ENCODE measurements at places on chromosomes 1 and 21.

DNA sequence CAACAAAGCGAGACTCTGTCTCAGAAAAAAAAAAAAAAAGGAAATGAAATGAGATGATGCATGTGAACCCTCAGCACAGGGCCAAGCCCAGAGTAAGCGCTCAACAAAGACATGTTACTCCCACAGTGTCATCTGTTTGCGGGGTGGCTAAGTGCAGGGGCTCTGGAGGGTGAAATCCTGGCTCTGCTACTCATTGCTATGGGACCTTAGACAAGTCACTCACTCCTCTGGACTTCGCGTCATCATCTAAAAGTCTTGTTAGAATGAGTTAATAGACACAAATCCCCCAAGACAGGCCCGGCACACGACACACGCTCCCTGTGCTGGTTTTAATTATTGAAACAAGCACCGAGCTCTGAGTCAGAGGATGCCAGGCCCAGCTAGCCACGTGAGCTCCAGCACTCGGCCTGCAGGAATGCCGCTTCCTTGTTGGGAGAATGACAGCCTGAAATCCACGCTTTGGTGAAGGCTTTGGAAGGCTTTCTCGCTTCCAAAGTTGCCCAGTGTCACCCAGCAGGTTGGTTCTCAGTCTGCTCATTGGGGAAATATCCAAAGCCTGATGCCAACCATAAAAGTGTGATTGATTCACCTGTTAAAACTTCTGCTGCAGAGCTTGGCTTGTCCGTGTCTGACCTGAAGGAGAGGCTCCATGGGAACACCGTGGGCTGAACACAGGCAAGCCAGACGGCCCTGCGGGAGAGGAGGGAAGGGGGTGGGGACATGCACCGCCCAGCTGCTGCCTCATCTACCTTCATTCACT lies 36.7 kb upstream of the TARDBP start:
- no peak for DNase-seq

DNA sequence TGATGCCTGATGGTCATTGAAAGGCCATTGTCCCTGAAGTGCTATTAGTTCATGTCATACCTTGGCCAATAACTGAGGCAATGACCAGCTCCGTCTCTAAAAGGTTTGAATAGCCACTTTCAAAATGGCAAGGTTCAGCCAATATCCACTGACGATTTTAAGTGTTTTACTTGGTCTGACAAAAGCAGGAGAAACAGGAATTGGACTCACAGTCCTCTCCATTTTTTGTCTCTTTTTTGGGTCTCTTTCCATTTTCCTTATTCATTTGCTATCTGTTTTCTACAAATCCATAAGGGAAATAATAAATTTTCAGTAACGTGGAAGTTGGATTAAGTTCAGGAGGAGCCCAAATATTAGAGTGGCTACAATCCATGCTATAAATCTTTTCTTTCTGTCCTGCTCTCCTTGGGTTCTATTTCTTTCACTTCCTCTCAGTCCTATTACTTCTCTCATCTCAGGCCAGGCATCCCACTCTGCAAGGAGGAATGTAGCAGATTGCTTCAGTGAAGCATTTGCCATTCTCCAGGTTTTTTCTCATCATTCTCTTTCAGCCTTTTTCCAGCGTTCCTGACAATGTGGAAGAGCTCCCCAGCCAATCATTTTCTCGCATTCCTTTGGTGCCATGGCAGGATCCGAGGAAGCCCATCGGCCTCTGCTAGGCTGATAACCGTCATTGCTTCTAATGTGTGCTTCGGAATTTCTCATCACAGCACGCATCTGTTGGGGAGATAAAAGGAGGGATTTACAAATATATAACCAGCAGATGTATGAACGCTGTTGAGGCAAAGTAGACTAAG lies 414.5 kb downstream of the ADGRL2 start:
- DNase-seq = no peak

GRCh38 chr1:54338464-54338863 lies 67.7 kb downstream of the SSBP3 start:
- no peak for DNase-seq

GRCh38 chr21:41786509-41786987 lies 19.7 kb upstream of the RIPK4 start:
- DNase-seq = no peak

DNA sequence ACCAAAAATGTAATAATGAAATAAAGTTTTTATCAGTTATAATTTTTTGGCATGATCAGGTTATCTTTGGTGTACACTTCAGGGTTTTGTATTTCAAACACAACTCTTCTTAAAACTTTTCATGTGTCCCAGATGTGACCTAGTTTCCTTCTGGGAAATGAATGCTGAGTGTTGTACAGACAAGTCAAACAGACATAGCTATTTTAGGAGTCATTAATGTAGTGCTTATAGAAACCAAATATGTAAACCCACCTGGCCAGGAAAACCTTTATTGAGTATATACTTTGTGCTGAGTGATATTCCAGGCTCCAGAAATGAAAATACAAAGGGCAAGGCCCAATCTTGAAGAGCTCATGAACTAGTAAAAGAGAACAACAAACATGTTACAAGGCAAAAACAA lies 25.9 kb upstream of the HOOK1 start:
- DNase-seq = no peak

DNA sequence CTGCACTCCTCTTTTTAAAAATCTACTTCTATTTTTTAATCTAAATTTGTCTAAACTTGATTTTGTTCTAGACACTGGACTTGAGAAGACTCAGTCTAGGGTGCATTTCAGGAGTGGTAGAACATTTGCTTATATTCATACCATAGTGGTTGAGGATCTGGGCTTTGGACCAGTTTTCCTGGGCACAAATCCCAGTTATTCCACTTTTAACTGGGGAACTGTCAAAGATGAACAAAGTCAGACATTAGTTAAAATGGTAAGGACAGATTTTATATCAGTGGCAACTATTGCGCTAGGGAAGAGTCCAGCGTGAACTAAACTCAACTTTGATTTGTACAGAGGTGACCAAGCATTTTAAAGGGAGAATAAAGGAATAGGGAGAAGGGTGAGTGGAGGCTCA lies 102.4 kb downstream of the FMN2 start:
- no peak for DNase-seq

GRCh38 chr1:245363461-245364200 lies 208.8 kb downstream of the KIF26B start:
- no peak for DNase-seq

- DNase-seq = no peak
These were observed 74.3 kb downstream of the SH3GLB1 start for GRCh38 chr1:86778569-86779239.

DNA sequence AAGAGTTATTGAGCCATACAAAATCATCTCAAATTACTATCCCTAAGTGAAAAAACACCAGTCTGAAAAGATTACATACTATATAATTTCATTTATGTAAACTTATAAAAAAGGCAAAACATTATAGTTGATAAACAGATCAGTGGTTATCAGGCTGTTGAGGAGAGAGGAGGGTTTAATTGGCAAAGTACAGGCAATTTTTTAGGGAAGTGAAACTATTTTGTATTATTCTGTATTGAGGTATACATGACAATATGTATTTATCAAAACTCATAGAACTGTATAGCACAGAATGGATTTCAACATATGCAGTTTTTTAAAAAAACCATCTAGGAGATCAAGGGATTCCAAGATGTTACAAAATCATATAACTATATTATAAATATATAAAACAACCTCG lies 403.7 kb downstream of the LTN1 start:
- DNase-seq = no peak

DNA sequence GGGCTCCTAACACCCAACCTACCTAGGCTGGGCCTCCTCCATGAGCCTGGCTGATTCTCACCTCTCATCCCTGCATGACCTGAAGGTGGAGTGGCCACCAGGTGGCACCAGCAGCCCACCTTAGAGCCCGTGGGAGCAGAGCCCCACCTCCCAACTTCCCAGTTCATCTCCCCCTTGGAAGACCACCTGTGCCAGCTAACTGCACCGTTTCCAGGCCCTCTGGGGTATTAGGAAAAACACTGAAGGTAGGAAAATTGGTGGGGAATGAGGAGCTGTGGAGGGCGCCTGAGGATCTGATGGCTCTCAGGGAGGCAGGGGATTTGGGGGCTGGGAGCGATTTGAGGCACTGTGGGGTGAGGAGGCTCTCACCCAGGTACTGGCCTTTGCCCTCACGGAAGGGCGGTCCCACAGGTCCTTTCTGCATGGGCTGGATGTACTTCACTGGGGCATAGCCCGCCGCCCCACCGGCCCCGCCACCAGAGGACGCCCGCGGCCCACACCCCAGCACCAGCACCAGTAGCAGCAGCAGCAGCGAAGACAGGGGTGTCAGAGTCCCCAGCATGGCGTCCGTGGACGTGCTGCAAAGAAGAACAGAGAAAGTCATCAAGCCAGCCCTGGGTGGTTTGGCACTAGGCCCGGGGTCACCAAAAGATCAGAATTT lies 11.1 kb downstream of the ADPRS start:
- DNase-seq = peak; percentile 58

DNA sequence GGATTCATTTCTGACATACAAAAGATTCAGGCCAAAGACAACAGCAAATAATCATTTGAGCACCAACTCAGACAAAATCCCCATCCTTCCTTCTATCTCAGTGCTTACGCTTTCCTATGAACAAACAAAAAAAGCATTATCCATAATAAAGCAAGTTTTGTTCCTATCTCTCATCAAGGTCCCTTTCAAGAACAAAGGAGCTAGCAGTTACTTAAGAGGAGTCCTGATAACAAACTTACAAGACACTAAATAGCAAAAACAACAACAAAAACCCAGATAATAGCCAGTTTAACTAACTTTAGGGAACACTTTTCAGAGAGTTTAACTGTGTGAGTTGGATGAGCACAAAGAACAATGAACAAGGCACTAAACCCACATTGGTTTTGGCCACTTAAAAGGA lies 10.5 kb downstream of the EVI5 start:
- DNase-seq = no peak

DNA sequence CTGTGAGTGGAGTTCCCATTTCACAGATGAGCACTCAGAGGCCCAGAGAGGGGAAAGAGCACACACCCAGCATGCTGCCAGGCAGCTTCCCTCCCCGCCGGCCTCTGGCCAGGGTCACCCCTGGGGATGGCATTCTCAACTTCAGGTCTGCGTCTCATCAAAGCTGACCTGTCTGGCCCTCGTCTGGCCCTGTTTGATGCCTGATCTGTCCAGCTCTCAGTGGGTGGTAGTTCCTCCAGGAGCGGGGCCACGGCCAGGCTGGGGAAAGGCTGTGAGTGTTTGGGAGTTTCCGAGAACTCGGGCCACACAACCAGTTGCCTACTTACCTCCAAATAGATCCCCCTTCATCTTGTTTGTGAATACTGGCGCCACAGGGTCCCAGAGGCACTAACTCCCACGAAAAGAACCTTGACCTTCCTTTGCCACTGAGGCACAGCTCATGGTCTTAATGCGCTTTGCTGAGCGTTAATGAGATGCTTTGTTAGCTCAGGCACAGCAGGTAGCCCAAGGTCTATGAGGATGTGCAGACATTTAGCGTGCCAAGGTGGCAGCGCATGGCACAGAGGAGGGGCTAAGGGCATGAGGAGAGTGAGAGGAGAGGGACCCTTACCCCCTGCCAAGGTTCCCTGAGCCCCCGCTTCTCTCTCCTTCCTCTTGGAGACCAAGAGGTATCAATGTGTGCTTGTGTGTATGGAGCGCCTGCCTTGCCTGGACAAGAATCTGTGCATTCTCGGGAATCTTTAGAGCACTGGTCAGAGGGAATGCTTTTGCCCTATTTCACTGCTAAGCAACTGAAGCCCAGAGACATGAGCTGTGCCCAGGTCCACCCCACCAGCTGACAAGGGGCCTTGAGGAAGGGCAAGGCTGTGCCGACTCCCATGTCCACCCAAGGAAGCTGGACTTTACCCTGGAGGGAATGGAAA lies 61.2 kb downstream of the DISP3 start:
- DNase-seq = no peak

- no peak for DNase-seq
These were observed 29.1 kb downstream of the B3GALT2 start for GRCh38 chr1:193157360-193157759.

DNA sequence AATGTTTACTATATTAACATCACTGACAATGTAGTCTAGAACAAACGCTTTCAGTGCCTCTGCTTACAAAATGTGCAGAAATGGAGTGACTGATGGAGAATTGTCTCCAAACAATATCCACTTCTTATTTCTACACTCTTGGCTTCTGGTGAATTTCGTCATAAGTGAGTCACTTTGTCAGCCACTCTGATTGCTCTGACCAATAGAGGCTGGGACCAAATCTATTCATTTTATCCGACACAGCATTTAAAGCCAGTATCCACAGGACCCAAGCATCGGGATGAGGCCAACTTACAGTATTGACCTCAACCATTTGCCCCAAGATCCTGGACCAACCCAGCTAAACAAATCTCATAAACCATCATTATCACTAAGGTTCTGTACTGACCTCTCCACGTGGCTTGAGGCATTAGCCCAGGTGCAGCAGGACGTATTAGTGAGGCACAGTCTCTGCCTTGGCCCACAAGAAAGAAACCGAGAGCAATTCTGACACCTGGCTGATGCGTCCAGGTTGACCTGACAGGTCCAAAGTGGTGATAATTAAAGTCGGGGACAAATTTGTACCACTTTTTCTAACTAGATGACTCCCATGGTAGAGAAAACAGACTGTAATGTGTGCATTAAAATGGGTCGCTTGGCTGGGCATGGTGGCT lies 53.3 kb upstream of the ERO1B start:
- DNase-seq = no peak
